ENCODE measurements at places on chromosomes 11 and 22.

DNA sequence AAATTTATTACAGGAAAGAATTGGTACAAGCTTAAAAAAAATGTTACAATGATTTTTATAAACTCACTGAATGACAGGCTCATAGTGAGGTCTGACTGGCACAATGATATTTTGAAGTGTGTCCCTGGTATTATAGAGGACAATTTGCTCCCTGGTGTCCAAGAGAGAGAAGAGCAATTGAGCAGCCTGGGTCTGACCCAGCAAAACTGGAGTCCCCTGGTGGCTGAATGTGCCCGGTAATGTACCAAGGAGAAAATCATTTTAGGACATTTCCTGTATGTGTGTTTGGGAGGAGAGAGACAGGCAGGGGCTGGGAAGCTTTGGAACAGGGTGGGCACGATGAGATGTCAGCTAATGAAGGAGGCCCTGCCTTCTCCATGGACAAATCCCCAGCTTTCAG is 125.3 kb downstream of the APOL5 start:
- peak; percentile 71 for DNase-seq

DNA sequence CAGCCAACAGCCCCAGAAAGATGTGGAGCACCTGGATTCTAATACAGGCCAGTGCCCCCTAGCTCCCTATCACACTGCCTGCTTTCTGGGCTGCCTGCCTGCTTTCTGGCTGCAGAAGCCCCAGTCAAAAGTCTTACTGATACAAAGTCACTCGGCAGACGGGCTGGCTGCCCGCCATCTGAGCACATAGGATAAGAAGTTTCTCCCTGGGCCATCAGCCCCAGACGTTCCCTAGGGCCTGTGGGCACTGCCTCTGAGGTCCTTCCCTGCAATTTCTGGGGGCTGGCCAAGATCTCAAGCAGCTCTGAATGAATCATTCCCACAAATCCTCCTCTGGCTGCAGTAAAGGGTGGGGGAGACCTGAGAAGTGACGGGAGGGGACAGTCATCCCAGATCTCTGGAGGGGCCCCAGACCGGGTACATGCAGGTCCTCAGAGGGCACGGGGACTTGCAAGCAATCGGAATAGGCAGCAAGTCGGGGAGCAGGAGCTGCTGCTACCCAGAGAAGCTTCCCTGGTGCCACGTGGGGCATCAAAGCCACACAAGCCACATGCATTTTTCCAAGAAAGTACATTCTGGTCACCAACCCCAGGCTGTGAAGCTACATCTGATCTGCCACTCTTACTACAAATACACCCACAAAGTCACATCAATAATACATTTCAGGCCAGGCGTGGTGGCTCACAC is 4.7 kb downstream of the TPST2 start:
- DNase-seq, result peak; percentile 96

- DNase-seq, result no peak
Measured at GRCh38 chr11:37497326-37497725, 899.3 kb upstream of the RAG2 start.

- no peak for DNase-seq
Measured at GRCh38 chr11:134337051-134337450, 5.3 kb downstream of the GLB1L2 start.

GRCh38 chr11:112498701-112499100 is 238.0 kb upstream of the PLET1 start:
- DNase-seq, result no peak

DNA sequence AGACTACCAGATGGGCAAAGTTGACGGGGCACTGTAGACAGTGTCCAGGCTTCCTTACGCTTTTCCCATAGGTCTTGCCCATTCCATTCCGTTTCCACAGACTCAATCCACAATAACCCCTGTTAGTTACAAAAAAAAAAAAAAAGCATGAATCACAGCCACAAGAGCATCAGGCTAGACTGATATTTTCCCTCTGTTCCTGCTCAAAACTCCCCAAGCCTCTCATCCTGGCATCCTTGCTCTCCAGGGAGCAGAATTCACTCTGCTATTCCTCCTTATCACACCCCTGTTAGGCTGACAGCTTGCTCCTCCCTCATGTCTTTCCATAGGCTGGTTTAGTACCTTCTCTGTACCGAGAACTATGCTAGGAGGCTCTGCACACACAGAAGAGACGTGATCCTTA is 42.2 kb downstream of the TMEM123 start:
- peak; percentile 50 for DNase-seq

DNA sequence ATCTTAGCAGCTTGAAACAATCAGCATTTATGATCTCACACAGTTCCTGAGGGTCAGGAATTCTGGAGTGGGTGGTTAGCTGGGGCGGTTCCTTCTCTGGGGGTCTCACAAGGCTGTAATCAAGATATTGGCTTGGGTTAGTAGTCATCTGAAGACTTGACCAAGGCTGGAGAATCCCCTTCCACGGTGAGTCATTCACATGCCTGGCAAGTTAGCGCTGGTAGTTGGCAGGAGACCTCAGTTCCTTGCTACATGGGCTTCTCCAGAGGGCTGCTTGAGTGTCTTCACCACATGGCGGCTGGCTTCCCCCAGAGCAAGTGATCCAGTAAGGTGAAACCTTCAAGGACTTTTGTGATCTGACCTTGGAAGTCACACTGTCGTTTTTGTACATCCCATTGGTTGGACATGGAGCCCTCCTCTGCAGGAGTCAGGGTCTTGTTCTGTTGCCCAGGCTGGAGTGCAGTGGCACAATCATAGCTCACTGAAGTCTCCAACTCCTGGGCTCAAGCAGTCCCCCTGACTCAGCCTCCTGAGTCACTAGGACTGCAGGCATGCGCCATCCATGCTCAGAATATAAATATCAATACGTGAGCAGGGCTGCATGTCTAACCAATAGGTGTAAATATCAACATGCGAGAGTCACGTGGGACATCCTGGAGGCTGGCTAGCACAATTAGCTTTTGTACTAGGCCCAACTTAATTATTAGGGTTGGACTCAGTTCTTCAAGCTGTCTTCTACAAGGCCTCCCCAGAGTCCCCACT is 7.2 kb upstream of the NIPSNAP1 start:
- peak; percentile 89 for DNase-seq
